ENCODE measurements at places on chromosomes 1 and 21.

GRCh38 chr1:242245255-242245654 is 246.4 kb upstream of the MAP1LC3C start:
- no peak for DNase-seq

DNA sequence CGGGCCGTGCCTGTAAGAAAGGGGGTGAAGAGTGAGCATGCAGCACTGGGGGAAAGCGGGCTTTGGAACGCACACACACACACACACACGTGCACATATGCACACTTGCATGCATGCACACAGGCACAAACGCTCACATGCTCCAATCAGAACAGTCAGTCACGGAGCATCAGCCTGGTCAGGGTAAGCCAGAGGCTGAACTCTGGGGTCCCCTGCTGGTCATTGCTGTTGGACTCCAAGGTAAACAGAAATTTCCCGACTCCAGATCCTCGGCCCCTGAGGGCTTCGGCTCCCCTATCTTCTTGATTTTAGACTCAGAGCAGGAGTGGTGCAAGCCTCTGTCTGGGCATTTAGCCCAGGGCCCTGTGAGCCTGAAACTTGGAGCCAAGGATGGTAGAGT is 54.2 kb downstream of the SYT2 start:
- no peak for DNase-seq

- DNase-seq = no peak
Measured at GRCh38 chr21:41387824-41388223, 26.0 kb downstream of the MX2 start.

- no peak for DNase-seq
Measured at GRCh38 chr1:61626816-61627215, 98.1 kb downstream of the TM2D1 start.

DNA sequence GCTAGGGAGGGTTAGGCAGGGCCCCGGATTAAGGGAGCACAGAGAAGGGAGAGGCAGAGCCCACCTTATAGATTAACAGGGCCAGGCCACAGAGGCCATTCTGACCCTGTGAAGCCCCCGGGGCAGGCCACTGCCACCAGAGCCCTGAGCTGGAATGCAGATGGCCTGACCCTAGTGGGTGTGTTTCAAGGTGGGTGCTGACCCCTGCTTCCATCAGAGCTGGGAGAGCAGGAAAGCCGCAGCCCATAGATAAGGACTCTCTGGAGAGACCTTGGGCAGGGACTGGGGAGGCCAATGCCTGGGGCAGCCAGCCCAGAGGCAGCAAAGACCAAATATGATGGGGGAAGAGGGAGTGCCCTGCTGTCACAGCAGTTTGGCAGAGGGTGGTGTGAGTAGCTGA is 35.9 kb downstream of the NCMAP start:
- no peak for DNase-seq

GRCh38 chr1:24323281-24323680 is 4.1 kb downstream of the GRHL3 start:
- DNase-seq = no peak

DNA sequence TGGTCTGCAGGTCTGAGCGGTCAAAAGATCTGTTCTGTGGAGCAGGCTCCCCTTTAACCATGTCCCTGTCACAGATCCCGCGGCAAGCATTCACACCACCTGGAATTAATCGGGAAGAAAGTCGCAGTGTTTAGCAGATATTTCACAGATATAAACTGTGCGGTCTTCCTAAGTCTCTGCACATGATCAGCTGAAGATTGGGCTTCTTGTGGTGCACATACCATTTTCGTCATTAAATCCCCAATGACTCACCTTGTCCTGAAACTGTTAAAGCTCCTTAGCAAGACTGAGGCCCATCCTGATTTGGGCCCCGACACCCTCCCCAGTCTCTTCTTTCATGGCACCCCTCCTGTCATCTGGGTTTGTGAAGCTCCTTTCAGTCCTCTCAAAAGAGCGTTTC is 158.8 kb downstream of the KIF26B start:
- no peak for DNase-seq

DNA sequence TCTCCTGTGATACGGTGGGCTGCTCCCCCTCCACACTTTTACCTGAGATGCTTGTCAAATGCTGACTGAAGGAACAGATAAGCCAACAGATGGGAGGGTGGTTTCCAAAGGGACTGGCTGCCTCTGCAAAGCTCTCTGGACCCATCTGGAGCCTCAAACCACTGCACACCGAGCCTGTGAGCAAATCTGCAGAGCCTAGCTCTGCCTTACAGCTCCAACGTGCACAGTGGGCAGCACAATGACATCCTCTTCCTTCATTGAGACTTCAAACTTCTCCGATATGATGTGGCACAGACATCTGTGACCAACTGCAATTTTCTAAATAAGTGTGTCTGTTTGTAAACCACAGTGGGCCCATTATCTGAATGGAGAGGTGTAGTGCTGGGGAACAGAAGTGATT is 26.2 kb upstream of the KNCN start:
- DNase-seq = no peak

DNA sequence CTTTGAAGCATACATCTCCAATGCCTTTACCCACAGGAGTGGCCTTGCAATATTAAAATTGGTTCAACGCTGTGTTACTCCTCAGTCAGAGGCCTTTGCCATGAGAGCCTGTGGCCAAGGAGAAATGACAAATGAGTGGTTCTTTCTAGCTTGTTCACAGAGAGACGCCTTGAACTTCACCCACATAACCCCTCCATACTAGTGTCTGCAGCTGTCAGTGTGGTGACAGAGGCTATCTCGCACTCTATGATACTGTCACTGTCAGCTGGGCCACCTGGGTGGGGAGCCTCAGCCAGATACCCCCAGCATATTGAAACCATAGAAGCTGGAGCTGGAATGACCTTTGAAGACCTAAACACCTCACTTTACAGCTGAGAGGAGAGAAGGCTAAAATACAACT is 57.4 kb upstream of the LBR start:
- no peak for DNase-seq

Measured in DMS 273 treated with DMSO at 0.1 percent for 48 hours (cell line).